Brain pericyte (primary cell): ENCODE measurements at places on chromosomes 1 and 21.

GRCh38 chr1:213124590-213124989 is 73.5 kb downstream of the RPS6KC1 start:
- DNase-seq, result no peak

- DNase-seq, result no peak
These were observed 51.3 kb downstream of the KRTAP19-8 start for GRCh38 chr21:30986965-30987364.

DNA sequence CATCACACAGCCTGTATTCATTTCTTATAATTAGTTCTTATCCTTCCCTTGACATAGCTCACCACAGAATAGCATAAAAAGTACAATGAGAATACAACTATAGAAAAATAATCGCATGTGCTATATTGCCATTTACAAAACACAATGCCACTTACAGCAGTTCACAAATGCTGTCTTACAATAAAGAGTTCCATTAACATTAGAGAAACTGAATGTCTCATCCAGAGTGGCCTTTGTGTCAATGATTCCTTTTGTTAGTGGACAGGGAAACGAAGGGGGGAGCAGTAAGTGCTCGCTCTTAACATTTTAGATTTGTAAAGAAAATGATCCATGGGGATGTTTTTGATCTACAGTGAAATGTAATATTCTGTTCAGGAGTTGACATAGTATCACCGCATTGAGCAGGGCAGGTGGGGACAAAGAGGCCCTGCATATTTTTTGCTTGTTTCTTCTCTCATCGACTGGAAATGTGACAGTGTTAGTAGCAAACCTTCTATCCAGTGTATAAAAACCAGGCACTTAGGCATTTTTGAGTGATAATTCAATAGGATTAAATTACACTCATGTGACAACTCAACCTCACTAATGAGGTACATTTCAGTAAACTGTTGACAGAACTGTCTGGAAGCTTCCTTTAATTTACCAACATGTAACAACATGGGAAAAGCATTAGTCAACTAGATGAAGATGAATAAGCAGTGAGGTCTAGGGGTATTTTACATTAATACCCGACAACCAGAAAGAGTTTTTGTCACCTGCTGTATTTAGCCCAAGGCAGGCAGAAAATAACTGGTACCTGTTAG is 35.6 kb upstream of the RRP15 start:
- no peak for DNase-seq

- no peak for DNase-seq
These were observed 72.0 kb upstream of the FAM20B start for GRCh38 chr1:178953538-178954324.

- DNase-seq, result no peak
These were observed 1246.3 kb downstream of the NCAM2 start for GRCh38 chr21:22244516-22244915.

DNA sequence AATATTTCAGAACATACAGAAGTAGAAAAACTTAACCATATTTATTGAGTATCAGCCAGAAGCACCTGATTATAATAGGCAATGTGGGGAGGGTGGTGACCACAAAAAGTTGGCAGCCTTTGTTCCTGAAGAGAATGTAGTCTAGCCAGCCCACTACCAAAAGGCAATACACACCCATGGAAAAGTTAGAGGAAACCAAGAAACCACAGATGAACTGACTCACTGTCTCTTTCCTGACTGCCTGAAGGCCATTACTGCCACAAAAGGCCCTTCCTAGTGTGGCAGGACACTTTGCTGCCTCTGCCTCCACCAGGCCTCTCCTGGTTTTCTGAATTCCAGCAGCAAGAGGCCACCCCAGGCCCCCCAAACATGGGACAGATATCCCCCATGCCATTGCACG is 14.6 kb upstream of the PROX1 start:
- no peak for DNase-seq

GRCh38 chr1:110262296-110262695 is 52.2 kb downstream of the KCNC4 start:
- no peak for DNase-seq

DNA sequence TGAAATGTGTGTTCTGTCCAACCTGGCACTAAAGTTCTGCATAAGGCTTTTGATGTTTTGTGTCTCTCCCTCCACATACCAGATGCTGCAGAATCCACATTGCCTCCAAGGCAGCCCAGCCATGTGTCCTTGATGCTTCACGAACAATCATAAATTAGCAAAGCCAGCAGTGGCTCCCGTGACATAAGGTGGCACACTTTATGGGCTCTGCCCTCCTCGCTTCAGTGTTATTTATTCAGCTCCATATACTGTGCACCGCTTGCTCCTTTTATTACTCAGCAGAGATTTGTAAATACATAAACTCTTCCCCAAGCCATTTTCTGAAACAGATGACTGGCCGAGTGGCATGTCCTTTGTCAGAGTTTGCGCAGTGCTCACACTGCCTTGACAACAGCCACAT is 112.8 kb upstream of the SLC35F3 start:
- DNase-seq, result no peak

DNA sequence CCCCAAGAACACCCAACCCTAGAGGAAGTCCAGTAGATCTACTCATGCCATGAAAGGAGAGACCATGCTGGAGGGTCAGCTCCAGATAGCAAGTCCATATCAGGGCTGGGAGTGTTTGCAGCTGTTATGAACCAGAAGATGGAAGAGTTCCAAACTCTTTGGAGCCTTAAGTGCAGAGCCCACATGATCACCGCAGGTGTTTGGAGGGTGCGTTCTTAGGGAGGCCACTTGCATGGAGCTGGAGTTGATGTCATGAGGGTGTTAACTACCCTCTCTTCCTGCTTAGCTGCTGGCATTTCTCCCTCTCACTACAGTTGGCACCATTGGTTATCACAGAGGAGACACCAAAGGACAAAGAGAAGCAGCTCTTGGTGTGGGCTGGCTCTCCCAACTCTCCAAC is 616.9 kb downstream of the AJAP1 start:
- no peak for DNase-seq

DNA sequence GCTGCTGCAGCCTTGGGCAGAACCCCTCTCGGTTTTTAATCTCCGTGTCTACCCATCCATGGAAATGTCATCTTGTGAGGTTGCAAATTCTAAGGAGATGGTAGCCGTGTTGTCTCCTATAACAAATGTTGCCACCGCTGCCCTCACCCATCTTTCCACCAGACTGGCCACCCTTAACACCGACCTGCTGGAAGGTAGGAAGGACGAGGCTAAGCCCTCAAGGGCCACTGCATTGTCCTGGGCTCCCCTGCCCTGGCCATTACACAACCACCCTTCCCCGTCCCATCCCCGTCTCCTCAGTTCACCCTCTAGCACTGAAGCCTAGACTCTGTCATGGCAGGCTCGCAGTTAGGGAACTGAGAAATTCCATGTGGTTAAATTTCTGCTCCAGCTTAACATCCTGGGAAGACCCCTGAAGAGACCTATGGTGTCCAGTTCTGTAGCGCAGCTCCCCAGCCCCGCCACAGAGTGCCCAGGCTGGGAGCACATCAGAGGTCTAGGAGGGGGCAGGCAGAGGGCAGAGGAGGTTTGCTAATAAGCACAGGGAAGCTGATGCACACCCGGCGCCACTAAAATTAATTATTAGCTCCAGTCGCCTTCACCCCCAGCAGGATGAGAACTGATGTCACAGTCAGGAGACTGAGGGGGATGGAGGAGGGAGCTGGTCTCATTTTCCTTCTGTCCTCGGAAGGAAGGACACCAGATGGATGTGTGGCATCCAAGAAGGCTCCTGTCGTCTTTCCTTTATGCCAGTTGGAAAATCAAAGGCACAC is 38.3 kb downstream of the STUM start:
- no peak for DNase-seq

DNA sequence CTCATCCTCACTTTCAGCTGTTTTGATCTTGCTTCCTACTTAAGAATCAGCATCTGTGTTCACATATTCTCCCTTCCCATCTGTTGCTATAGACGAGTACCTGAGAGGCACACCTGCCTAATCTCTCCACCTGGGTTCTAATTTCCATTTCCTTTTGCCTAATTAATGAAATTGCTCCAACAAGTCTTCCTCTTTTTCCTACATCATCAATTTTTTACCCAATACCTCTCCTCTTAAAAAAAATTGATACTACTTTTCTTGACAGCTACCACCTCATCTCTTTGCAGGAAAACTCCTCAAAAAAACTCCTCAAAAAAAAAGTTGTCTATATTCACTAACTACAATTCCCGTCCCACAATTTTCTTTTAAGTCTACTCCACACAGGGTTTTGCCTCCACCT is 71.8 kb downstream of the NME7 start:
- no peak for DNase-seq

DNA sequence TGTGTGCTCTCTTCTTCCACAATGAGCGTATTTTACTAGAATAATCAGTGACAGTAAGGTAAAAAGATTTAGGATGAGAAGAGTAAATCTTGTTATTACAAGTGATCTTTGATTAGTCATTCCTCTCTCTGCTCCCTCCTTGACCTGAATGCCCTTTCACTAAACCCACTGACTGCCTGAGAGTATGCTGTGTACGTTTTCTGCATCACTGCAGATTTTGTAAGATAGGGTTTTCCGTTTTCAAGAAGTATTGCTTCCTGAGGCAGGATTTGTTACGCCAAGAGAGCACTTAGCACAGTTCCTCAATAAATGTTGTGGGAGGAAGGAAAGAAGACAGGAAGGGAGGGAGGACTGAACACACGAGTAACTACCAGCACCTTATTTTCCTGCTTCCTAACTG is 7.7 kb upstream of the LAMB3 start:
- DNase-seq, result no peak

- no peak for DNase-seq
These were observed 84.5 kb downstream of the GLIS1 start for GRCh38 chr1:53654216-53655210.

DNA sequence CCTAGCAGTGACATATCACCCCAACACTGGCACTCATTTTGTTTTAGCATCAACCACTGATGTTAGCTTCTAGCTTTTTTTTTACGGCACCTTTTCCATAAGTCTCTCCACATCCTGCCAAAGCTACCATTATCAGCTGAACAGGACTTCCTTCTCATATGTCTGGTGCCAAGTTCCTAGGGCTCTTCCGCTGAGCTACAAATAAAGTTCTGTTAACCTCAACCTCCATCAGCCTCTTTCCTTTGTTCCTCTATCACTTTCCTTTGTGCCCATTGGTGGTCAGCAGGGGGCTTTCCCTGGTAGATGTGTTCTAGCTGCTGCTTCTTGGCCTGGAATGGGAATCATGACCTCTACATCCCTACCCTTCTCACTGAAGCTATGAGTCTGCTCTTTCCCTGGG is 163.8 kb downstream of the FAF1 start:
- DNase-seq, result no peak

DNA sequence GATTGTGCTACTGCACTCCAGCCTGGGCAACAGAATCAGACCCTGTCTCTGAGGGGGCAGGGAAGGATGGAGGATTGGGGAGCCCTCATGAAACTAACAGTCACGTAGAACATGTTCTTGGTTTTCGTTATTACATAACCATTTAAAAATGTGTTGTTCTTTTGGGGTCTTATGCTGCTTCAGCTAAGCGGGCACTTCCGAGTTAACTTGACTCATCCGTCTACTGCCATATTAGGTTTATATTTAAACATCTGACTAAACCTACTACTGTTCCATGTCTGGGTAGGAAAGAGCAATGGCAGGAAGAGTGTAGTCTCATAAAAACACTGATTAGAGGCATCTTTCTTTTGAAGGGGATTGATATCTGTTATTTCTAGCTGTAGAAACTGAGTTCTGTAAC is 59.5 kb upstream of the BMP8A start:
- no peak for DNase-seq

GRCh38 chr21:32653326-32653901 is 41.2 kb upstream of the CFAP298 start:
- no peak for DNase-seq

- no peak for DNase-seq
These were observed 28.7 kb downstream of the KCNA3 start for GRCh38 chr1:110645821-110646735.

GRCh38 chr21:16519036-16519435 is 789.3 kb downstream of the USP25 start:
- DNase-seq, result no peak

GRCh38 chr1:175089136-175089718 is 21.6 kb downstream of the TNN start:
- no peak for DNase-seq

- DNase-seq, result no peak
These were observed 89.1 kb upstream of the WDR26 start for GRCh38 chr1:224523676-224524075.

DNA sequence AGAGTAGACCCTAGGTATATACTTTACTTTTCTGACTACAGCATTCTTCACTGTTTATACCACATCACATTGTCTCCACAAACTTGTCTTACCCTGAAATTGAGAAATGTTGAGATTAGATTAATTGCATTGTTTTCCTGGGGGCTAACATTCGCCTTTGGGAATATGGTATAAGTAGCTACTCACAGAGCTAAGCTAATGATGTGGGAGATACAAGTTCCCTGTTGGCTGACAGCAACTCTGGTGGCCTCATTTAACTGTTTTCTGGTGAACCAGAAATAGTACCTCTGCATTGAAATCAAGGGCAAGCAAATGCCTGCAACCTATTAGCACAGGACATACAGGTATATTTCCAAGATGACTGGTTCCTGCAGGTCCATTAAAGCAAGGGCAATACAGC is 13.2 kb upstream of the VCAM1 start:
- no peak for DNase-seq

DNA sequence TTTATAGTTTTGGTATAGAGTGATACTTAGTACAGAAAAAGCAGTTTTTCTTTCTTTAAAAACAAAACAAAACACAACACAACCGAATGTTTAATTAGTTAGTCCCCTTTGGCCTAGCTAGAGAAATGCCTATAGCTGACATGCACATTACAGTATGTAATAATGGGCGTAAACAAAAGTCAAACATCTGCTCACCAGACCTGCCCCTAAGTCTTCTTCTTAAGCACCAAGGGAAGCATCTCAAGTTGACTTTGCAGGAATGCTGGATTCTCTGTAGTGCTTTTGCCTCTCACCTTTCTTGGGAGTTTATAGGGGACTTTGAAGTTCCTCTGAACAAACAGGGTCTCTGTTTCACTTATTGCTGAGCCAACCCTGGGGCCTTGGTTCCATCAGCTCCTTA is 143.7 kb downstream of the TM2D1 start:
- no peak for DNase-seq

GRCh38 chr1:21818656-21819055 is 6.6 kb downstream of the LDLRAD2 start:
- no peak for DNase-seq

DNA sequence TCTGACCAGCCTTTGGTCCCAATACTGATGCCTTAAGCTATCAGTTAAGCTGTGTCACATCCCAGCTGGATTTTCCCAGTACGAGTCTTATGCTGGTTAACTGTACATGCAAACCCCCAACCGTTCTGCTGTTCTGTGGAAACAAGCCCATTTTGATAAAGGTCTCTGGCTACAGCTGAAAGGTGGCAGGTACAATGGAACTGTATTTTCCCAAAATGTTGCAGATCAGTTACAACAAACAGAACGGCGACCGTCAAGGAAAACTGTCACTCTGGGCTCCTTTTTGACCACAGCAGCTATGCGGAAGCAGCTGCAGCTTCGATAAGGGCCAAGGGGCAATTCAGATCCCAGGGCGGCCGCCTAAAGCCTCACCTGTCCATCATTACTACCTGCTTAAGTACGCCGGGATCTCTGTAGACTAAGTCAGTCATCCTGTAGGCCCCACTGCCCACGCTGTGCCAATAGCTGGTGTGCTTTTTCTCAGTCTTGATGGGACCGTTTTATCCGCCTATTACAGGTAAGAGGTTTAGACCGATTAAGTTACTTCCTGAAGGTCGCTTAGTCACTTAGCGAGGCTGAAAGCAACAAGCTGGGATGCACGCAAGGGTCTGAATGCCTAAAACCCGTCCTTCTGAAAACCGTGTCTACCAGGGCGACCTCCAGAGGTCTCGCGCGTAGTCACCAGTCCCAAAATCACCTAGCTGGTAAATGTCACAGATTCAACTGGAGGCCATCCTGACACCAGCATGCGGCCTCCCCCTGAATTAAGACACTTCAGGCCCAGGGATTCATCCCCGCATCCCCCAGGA is 11.1 kb upstream of the RAB42 start:
- DNase-seq, result no peak
